ENCODE measurements at places on chromosomes 5 and 9.

DNA sequence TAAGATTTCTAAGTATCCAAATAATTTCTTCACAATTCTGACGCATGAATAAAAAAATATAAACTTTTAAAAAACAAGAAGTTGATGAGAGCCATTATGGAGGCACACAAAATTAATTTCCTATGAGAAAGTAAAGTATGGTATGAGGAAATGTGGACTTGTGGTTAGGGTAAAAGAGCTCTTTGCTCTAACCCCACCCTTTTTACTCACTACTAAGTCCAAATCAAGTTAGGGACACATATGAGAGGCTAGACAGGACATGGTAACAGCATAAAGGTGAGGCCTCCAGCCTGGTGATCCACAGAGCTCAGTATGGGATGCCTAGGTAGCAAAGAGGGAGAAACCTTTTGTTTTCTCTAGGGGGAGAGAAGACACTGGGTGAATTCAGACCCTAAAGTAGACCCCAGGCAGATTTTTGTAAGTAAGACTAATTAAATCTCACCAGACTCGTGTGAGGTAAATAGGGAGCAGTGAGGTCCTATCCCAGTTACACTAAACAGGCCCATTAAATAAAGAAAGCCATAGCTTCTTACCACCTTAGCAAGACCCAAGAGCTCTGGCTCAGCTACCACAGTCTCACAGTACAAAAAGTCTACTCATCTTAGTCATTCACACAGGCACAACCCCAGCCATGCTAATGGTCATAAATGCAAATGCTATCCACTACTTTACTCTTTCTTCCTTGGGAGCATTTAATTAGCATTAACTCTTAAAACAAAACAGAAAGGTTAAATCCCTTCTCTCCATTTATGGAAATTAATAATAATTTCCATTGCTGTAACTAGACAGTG is 42.6 kb downstream of the MLLT3 start:
- no peak for DNase-seq

- peak; percentile 76 for DNase-seq
Measured at GRCh38 chr9:97615439-97616072, 17.6 kb downstream of the TSTD2 start.

- DNase-seq = peak; percentile 84
Measured at GRCh38 chr5:170254056-170254455, 21.3 kb downstream of the C5orf58 start.

- no peak for DNase-seq
Measured at GRCh38 chr5:107153283-107153682, 517.5 kb downstream of the EFNA5 start.

- DNase-seq = no peak
Measured at GRCh38 chr5:174665347-174665746, 59.0 kb upstream of the MSX2 start.

DNA sequence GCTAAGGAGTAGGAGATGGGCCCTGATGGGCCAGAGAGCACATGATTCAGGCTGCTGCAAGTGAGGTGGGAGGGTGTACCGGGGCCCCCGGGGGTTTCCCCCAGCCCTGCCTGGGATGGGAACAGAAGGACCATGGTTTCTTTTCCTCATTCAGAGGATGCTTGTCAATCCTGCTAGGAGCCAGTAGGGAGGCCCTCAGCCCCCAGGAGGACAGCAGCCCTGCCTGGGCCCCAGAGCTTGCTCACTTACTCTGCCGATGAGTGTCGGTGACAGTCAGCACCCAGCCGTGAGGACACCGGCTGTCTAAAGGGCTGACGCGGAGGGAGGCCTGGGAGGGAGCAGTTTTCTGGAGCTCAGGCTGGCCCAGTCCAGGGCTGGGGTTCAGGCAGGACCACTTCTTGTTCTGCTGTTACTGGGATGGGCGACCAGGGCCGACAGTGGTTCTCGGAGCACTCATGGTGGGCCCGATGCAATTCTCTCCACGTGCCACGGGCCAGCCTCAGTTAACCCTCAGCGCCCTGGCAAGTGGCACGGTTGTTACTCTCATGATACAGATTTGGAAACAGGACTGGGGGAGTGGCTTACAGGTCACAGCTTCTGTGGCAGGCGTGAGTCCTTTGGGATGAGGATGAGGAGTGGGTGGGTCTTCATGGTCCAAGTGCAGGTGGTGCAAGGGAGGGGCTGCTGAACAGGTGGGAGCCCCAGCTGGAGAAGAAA is 1.8 kb downstream of the ARRDC1 start:
- DNase-seq = no peak

DNA sequence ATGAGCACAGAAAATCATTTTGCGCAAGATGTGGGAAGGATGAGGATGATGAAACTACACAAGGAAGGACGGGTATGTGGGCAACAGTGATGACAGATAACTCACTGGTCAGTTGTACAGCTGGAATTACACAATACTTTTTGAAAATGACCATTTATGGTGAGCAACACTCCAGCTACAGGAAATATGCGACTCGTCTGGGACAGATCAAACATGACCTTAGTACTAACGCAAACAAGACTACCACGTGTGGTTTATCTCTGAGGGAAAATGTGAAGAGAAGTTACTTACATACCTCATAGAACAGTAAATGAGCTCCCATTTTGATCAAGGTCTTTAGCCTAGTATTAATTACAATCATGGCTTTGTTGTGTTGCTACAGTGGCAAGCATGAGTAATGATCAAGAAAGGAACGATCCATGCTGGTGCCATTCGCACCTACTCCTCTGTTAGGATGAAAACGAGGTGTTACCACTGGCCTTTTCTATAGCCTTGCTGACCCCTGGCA is 456.9 kb downstream of the BNC2 start:
- no peak for DNase-seq

DNA sequence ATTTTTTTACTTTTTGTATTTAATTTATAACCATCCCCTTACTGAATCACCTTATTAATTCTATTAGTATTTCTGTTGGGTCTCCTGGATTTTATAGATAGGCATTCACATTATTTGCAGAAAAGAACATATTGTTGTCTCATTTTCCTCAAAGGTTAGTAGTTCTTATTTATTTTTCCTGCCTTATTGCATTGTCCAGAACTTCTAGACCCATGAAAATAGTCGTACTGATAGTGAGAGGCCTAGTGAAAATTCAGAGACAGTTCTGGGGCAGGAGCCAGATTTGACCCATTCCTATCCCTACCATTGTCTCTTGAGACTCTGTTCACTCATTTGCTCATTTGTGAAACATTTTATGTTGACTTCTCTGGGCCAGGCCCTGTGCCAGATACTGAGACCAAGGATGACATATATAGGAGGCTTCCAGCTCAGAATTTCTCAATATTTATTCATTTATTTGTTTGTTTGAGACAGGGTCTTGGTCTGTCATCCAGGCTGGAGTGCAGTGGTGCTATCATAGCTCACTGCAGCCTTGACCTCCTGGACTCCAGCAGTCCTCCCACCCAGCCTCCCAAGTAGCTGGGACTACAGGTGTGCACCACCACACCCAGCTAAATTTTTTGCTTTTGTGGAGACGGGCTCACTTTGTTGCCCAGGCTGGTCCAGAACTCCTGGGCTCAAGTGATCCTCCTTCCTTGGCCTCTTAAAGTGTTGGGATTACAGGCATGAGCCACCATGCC is 34.7 kb downstream of the COL27A1 start:
- no peak for DNase-seq

DNA sequence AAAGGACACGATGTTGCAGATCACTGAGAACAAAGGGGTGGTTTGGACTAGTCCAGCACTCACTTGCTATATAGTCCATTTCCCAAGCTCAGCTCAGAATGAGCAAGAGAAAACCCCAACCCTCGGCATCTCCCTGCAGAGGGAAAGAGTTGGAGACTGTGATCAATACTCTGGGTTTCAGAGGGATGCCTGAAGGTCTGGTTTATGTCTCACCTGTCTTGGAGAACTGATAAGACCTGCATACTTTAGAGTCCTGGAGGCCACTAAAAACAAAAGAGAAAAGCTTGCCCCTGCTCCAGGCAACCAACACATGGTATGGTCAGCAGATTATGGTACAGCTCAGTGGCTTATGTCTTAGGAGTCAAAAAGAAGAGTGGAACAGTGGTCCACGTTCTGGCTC is 1006.9 kb downstream of the CDH9 start:
- DNase-seq = no peak

- no peak for DNase-seq
Measured at GRCh38 chr5:32785611-32786254, 74.6 kb downstream of the NPR3 start.

GRCh38 chr5:115530426-115530825 is 14.1 kb downstream of the FEM1C start:
- no peak for DNase-seq

- no peak for DNase-seq
Measured at GRCh38 chr5:160361624-160362228, 8.7 kb downstream of the C1QTNF2 start.

GRCh38 chr9:133951265-133951664 is 40.9 kb downstream of the VAV2 start:
- no peak for DNase-seq
